ENCODE measurements at places on chromosomes 1 and 21.

DNA sequence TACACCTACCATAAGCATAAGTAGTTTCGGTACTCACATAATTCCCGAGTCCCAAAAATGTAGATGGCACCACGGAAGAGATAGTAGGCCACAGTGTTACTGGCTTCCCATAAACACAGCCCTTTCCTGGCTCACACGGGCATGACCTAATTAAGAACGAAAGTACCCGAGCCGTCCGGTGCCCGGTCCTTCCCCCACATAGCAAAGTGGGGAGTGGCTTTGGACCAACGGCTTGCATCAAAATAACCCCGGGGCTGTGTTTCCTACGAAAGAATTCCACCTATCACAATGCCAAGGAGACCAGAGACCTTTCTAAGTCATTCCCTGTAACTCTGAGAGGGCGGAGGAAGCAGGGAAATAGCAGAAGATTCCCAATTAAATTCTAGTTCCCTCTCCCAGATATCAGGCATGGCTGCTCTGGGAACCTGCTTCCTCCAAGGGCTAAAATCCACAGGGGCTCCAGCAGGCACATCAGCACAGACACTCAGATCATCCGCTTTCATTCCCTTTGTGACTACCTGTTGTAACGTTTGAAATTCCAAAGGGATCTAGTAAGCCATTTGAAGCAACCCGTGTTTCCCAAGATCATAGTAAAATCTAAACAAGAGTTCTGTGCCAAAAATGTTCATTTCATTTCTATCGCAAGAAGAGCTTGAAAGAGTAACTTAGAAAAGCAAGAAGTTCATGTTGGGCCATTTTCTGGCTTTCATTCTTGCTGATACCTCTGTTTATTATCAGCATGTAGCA lies at the start of gene TMPRSS3:
TMPRSS3 (minus strand) TSS at position 148 of the 747 bp plus-strand sequence. CDS start 635 bp downstream, outside the sequence.
- no peak for DNase-seq

GRCh38 chr21:25571726-25572121 lies 35.6 kb downstream of the MRPL39 start:
- no peak for DNase-seq

DNA sequence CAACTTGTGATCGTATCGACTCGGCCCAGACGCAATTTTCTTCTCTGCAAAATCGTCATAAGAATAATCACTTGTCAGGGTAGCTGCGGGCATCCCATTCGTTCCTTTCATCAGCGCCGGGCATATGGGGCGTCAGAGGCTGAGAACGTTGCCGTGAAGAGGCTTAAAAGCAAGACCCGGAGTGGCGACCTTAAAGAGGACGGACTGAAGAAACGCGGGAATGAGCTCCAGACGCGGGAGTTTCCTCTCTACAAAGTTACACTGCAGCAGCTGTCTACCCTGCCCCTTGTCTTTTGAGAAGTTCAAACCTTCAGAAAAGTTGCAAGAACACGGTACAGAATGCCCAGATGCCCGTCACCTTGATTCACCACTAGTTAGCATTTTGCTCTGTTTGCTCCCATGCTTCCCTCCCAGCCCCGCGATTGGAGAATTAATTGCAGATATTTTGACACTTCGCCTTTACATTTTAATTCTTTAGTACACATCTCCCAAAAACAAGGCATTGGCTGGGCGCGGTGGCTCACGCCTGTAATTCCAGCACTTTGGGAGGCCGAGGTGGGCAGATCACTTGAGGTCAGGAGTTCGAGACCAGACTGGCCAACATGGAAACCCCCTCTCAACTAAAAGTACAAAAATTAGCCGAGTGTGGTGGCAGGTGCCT lies 967 bp downstream of the CENPS start:
- DNase-seq: no peak

DNA sequence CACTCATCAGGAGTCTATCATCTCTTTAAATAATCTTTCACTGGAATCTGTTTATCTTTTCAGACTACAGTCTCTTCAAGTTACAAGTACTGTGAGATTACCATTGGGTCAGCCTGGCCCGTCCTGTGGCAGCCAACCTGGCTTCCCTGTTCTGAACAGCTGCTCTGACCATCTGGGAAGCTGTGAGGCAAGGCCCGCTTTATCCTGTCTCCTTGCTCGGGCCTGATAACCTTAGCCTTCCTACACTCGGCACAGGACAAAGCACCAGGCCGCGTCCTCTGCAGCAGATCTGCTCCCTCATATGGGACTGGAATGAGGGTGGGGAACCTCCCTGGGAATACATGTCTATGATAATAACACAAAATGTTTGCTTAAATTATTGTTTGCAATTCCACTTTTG lies 113.3 kb downstream of the PTPN14 start:
- no peak for DNase-seq

DNA sequence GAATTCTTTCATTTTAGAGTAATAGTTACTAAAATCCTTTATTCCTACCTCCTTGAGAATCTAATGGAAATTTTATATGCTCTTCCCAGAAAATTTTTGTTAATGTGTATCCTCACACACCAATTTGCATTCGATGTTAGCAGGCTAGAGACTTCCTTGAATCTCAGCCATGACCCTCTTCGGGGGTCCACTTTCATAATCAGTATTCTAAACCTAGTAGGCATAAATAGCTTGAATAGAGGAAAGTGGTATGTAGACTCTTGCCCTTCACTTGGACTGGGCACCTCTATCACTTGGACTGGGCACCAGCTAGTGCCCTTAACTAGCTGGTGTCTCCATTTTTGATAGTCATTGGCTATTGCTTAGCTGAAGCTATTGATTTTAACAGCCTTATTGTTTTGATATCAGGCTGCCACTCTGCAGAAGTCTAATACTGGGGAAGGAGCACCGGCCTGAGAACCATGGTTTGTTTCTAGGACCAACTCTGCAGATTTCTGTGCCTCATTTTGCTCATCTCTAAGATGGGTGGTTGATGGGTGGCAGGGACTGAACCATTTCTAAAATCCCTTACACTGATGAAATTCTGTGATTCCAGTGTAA lies 42.8 kb downstream of the MRPL39 start:
- DNase-seq: no peak

- no peak for DNase-seq
Observed at GRCh38 chr21:42550817-42551216, 37.2 kb downstream of the SLC37A1 start.

- no peak for DNase-seq
Observed at GRCh38 chr1:18288722-18289121, 181.1 kb downstream of the IGSF21 start.

DNA sequence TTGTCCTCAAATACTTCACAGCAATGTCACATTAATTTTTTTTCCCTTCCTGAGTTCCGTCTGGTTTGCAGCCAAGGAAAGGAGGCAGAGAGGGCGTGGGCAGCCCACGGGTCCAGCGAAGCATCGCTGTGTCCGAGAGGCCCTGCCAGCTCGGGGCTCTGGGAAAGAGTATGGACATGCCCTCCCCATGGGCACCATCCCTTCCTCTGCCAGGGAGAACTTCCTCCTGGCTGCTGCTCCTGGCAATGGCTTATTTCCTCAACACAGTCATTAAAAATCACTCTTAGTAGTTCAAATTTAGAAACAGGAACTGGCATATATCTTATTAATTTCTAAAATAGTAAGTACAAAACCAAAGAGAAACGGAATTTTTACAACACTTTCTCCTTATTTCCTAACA lies 115.4 kb downstream of the RIPK4 start:
- DNase-seq: no peak

- DNase-seq: no peak
Observed at GRCh38 chr21:42251654-42252324, 32.8 kb downstream of the ABCG1 start.

DNA sequence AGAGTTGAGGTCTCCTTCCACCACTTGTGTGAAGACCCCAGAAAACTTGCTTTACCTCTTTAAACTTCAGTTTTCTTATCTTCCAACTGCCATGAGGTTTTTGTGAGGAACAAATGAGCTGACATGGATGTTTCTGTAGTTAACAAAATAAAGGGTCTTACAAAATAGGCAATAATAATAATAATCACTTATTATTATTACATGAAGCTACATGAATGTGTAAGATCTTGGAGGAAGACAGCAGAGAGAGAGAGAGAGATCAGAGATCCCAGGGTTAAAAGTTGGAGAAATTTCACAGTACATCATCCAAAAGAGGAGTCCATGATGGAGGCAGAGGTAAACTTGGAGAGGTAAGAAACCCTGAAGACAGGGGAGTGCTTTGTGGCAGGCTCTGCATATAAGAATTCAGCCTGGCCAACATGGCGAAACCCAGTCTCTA lies 10.7 kb downstream of the RCC1 start:
- no peak for DNase-seq

DNA sequence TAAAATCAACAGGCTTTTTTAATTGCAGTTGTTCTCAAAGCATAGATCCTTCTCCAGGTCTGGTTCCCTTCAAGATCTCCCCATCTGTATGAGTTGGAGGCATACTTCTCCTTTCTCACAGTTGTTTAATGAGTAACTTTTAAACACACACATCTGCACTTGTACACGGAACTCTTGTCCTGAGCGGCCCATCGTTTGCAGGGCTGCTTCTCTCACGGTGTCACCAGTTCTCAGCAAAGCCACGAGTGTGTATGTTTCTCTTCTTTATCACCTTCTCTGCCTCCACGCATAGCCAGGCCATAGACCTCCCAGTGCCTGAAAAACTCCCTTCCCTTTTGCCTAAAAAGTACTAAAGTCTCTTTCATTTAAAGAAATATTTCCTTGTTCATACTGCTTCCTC lies 68.7 kb upstream of the ROR1 start:
- DNase-seq: no peak

DNA sequence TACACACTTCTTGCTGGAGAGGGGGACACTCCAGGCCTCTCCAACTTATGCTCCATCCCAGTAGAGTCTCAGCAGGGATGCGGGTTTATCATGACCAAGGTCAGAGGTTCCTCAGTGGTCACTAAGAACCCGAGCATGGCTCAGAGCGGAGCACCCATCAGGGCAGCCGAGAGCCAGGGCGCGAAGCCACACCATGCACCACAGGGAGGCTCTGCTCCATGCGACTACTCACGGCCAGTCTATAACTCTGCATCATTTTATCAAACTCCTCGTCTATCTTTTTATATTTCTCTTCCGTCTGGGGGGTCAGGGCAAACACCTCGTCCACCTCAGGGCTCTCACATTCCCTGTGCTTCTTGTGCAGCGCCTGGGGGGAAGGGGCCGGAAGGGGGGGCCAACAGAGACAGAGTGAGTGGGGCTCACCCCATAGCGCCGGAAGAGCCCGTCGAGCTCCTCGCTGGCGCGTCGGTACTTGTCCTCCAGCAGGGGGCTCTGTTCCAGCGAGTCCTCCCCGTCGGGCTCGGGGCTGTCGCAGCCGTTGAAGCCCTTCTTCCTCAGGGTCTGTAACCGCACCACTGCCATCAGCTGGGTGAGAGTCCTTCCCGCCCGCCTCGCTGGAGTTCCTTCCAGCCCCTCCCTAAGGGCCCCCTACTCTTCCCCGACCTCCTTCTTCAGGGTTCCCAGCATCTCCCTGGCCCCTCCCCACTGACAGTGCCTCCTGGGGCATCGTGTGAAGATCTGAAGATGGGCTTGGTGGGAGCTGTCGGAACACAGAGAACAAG lies 20.0 kb downstream of the MEF2D start:
- no peak for DNase-seq

- no peak for DNase-seq
Observed at GRCh38 chr1:61084491-61085031, 2.2 kb downstream of the NFIA start.

GRCh38 chr1:89629146-89629545 lies 3.8 kb upstream of the LRRC8C start:
- no peak for DNase-seq

DNA sequence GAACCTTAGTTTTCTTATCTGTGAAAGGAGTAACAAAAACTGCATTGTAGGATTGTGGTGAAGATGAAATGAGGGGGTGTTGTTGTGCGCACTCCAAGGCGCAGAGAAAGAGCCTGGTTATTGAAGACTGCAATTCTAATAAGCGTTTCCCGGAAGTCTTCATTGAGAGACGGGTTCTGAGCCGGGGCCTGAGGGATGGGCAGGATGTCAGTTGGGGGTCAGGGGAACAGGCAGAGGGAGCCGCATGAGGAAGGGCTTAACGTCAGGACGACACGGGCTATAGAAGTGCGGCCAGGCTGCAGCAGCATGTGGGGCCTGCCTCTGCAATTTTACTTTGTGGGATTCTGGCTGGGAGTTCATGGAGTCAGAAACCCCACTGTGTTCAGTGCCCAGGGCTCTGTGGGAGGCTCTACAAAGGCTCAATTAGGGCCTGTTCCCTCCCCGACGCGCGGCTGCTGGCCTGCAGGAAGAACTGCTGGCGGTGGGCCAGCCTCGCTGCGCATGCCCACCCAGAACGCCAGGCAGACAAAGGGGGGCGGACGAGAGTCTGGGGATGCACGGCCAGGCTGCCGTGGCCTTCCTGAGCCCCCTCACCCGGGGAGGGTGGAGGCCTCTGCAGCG lies 20.7 kb downstream of the TRIM62 start:
- no peak for DNase-seq

All from left lobe of liver (tissue), 2 donors.